ENCODE measurements at places on chromosomes 2 and 18. TPM values are rescaled to one million over a fixed set of nuclear protein-coding genes. Genes with fewer than 3 reads are reported as not detected.

Gene MAP2
- total RNA-seq: 0.97 TPM

GRCh38 chr2:130954873-130955272, 118.2 kb downstream of the ARHGEF4 start:
- no peaks in the 10 kb centered on the region for H3K4me1 ChIP-seq
- peaks cover 6% of the 10 kb centered on the region for H3K36me3 ChIP-seq
- H3K27ac ChIP-seq: no peak overlapping the region
- no peak overlapping the region for H3K4me3 ChIP-seq
- H3K27me3 ChIP-seq: peaks cover 11% of the 10 kb centered on the region

- H3K4me3 ChIP-seq: no peak overlapping the region
- no peaks in the 10 kb centered on the region for H3K36me3 ChIP-seq
- no peak for DNase-seq
- peaks cover 5% of the 10 kb centered on the region for H3K4me1 ChIP-seq
These were observed 979.4 kb downstream of the TSN start for GRCh38 chr2:122734766-122735424.

DNA sequence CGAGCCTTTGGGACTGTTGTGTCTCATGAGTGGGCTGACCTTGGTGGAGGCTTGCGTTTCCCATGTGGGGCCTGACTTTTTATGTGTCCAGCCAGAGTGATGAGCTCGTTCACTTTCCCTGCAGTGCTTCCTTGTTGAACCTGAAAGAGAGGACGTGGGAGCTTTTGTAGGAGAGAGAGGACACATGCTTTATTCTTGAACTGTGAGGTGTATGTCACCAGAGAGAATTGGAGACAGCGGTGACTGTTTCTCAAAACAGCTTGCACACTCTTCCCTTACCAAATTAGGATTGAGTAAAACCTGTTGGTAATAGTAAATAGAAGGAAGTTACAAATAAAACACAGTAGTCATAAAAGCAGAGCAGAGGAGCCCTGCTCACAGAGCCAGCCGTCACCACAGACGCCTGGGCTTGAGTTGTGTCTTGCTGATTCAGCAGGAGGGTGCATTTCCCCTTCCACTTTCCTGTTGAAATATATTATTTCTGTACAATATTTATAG, 60.7 kb downstream of the INPP4A start:
- H3K27me3 ChIP-seq: no peaks in the 10 kb centered on the region
- peak; percentile 32 for DNase-seq
- H3K36me3 ChIP-seq: no peaks in the 10 kb centered on the region
- H3K4me3 ChIP-seq: no peak overlapping the region
- peaks cover 86% of the 10 kb centered on the region for H3K4me1 ChIP-seq
- H3K27ac ChIP-seq: peak overlapping the region; percentile 70

Gene TFCP2L1
- total RNA-seq: 0.16 TPM

DNA sequence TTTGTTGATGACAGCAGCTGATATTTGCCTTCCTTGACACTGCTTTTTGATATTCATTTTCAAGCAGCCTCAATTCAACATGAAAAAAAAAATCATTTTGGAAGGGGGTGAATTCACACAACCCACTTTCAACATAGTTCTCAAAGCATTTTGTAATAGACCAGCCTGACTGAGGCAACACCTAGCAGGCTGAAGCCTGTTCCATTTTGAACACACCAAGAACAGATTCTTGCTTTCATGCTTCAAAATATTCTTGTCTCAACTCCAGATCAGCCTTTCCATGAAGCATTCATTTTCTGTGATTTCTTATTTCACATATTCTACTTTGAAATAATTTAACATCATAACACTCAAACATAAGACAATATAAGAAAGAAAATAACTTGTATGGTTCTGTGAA, 812.6 kb upstream of the POU3F3 start:
- no peak overlapping the region for H3K4me3 ChIP-seq
- no peaks in the 10 kb centered on the region for H3K36me3 ChIP-seq
- no peak overlapping the region for H3K27ac ChIP-seq
- H3K27me3 ChIP-seq: no peaks in the 10 kb centered on the region
- no peak for DNase-seq

DNA sequence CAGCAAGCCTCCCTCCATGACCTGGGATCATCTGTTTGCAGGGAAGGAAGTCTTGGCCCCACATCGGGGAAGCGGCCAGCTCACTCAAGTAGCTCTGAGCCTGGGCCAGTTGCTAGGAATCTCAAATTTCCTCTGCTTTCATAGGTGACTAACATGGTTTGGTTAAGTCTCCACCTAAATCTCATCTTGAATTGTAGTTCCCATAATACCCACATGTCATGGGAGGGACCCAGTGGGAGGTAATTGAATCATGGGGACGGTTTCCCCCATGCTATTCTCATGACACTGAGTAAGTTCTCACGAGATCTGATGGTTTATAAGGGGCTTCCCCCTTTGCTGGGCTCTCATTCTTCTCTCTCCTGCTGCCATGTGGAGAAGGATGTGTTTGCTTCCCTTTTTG, 75.2 kb downstream of the LBH start:
- H3K36me3 ChIP-seq: peaks cover 4% of the 10 kb centered on the region
- H3K27me3 ChIP-seq: no peaks in the 10 kb centered on the region
- peaks cover 36% of the 10 kb centered on the region for H3K4me1 ChIP-seq
- no peak overlapping the region for H3K27ac ChIP-seq
- no peak for DNase-seq
- H3K4me3 ChIP-seq: no peak overlapping the region

Gene ADD2
- 24.3 TPM for total RNA-seq

- H3K4me1 ChIP-seq: peaks cover 66% of the 10 kb centered on the region
- H3K27ac ChIP-seq: peak overlapping the region; percentile 36
- DNase-seq: no peak
- H3K4me3 ChIP-seq: peak overlapping the region; percentile 73
These were observed 15.3 kb downstream of the WNT10A start for GRCh38 chr2:218895759-218896500.

Gene MSTN
- not detected for total RNA-seq

DNA sequence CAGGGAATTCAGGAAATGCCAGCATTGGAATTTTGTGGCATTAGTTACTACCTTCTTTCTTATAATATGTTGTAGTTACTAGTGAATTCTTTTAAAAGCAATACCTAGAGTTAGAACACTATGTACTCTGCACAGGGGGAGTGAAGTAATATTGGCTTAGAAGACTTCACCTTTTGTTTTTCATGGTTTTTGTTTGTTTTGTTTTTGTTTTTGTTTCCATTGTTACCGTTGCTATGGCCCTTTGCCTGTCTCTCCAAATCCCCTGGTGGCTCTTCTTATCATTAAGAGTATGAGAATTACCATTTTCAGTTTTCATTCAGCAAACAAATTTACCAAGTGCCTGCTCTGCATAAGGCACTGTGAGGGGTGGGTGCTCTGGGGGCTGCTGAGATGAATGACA, 160.1 kb downstream of the HAUS1 start:
- H3K4me3 ChIP-seq: no peak overlapping the region
- peak overlapping the region; percentile 92 for H3K27ac ChIP-seq
- H3K27me3 ChIP-seq: no peaks in the 10 kb centered on the region
- no peak for DNase-seq

DNA sequence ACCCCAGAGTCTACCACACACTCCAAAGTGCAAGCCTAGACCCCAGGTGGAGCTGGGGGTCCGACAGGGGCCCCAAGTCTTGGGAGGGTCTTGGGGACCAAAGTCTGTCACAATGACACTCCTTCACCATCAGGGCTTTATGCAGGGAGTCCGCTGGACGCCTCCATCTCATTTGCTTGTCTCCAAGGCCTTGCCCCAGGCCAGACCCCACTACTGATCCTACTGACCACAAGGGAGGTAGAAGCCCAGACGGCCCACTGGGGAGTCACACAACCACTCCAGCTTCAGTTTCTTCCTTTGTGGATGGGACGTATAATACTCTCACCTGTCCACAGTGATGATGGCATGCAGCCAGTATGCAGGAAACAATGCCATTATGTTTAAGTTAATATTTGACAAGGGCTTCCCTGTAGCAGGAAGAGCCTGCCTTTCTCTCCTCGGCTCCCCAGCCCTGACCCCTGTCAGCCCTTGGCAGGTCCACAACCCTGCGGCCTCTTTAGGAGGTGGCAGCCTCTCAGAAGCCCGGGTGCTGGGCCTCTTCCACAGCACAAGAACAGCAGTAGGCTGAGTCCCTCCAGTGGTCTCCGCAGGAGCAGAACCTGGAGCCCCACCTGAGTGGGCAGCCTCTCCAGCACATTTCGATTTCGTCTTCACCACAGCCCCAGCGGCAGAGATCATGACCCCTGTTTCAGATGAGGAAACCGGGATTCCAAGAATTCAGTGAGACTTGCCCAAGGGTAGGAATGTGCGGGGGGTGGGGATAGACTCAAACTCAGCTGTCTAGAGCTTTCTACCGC, 6.5 kb downstream of the BIN1 start:
- H3K4me3 ChIP-seq: no peak overlapping the region
- no peaks in the 10 kb centered on the region for H3K36me3 ChIP-seq
- no peak overlapping the region for H3K27ac ChIP-seq

DNA sequence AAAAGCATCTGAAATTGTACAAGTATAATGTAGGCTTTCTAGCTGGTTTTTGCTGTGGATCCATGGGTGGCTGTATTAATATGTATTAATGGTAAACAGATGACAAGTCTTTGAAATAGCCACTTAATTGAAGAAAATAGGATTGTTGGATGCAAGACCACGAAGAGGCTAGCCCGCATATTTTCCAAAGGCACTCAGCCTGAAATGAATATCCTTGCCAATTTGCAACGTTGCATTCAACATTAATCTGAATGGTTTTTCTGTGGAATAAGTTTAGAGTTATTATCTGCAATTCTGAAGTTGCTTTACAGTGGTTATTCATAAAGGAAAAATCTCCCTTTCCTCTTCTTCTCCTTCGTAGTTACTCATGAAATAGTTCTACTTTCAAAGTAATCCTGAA, 86.2 kb upstream of the SPATS2L start:
- peaks cover 32% of the 10 kb centered on the region for H3K27me3 ChIP-seq
- no peaks in the 10 kb centered on the region for H3K36me3 ChIP-seq
- no peak overlapping the region for H3K4me3 ChIP-seq
- no peak overlapping the region for H3K27ac ChIP-seq

DNA sequence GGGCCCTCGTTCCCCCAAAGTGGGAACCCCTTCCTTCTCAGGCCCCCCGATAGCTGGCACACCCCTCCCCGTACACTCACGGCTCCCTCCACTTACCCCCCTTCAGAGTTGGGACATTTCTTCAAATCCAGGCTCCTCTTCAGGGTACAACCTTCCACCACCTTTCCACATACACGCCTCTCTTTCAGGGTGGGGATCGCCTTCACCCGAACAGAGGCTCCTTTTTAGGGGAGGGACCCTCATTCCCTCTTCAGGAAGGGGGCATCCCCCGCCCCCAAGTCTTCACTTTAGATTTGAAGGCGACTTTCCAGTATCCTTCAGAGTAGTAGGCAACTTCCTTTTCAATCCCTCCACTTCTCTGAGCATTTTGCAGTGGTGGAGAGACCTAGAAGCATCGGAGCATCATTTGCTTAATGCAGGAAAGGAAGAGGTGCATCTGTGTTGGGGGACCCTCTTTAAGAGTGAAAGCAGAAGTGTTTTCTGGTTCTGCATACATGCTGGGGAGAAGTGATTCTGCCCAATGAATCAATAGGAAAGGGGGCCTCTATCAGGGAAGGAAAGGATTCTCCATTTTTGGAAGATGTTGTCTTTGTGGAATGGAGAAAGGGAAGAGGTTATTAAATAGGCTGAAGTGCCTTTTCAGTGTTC, 845 bp downstream of the EML4 start:
- peak; percentile 19 for DNase-seq
- no peaks in the 10 kb centered on the region for H3K36me3 ChIP-seq
- no peak overlapping the region for H3K27ac ChIP-seq
- no peak overlapping the region for H3K4me3 ChIP-seq
- H3K4me1 ChIP-seq: peaks cover 9% of the 10 kb centered on the region
